Testis (tissue), 5 donors: ENCODE measurements at places on chromosomes 1 and 21. TPM values are rescaled to one million over a fixed set of nuclear protein-coding genes. Genes with fewer than 3 reads are reported as not detected.

GRCh38 chr1:228508840-228509415 lies 21.7 kb downstream of the RNF187 start:
- no peak for DNase-seq

The RIMKLA gene
- 2.6 TPM for total RNA-seq

DNA sequence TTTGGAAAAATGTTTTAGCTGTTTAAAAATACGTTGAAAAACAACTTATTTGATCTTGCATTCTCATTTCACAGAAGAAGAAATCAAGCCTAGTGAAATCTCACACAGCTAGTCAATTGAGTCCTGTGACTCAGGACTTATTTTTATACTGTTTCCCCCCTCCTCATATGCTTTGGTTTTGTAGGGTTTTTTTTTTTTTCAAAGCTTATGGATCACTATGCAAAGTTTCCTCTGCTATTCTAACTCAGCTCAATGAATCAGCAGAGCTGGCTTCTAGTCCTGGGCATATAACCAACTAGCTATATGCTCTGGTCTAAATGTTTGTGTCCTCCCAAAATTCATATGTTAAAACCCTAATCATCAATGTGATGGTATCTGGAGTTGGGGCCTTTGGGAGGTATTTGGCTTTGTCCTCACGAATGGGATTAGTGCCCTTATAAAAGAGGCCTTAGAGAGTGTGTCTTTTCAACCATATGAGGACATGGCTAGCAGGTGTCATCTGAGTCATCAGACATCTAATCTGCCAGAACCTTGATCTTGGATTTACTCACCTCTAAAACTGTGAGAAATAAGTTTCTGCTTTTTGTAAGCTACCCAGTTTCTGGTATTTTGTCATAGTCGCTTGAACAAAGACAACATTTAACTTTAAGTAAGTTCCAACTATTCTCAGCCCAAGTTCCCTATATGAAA lies 317.2 kb upstream of the C1orf87 start:
- DNase-seq, result no peak

The BCL2L15 gene
- total RNA-seq, result 0.87 TPM

GRCh38 chr1:238438311-238439270 lies 547.9 kb upstream of the ZP4 start:
- DNase-seq, result no peak

GRCh38 chr21:43894206-43894577 lies 29.2 kb downstream of the AGPAT3 start:
- DNase-seq, result no peak

The LEMD1 gene
- 35.2 TPM for total RNA-seq

The LEFTY2 gene
- 4.7 TPM for total RNA-seq

GRCh38 chr1:171545523-171545922 lies 60.2 kb downstream of the PRRC2C start:
- no peak for DNase-seq

DNA sequence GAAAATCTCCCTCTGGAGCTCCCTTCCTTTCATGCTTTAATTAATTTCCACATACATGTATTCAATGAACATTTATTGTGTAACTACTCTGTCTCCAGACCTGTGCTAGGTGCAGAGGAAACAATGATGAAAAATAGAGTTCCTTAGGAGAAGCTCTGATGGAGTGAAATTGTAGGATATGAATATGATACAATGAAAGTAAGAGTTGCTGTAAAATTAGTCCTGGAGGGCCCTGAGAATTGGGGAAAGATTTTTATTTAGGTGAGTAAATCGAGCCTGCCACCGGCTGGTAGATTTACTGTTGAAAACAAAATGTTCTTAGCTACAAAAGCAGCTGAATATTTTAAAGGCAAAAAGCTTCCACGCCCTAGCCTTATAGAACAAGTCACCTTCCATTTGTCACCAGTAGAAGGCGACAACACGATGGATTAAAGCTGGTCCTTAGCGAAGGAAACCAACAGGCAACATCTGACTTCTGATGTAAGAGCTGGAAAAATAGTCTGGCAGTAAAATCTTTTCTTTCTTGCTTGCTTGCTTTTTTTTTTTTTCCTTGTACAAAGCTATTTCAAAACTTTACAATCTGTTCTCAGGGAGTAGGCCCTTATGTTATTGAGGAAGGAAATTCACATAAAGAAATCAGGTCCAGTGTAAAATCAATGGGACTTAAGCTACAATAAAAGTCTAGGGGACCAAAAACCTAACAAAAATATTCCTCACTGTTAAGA lies 82.0 kb upstream of the ROR1 start:
- DNase-seq, result peak; percentile 78

- no peak for DNase-seq
Measured at GRCh38 chr1:232725305-232726047, 79.7 kb upstream of the MAP10 start.

GRCh38 chr1:58041621-58042020 lies 504.9 kb downstream of the OMA1 start:
- DNase-seq, result no peak

DNA sequence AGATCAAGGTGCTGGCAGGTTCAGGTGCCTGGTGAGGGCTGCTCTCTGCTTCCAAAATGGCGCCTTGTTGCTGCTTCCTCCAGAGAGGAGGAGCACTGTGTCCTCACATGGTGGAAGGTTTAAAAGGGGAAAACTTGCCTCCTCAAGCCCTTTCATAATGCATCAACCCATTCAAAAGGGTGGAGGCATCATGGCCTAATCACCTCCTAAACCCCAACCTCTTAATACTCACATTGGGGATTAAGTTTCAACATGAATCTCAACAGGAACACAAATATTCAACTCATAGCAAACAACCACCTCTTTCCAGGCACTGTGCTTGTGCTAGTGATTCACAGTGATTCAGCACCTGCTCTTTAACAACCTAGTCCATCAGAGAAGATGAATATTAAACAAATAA lies 4.2 kb downstream of the S100A12 start:
- DNase-seq, result no peak

DNA sequence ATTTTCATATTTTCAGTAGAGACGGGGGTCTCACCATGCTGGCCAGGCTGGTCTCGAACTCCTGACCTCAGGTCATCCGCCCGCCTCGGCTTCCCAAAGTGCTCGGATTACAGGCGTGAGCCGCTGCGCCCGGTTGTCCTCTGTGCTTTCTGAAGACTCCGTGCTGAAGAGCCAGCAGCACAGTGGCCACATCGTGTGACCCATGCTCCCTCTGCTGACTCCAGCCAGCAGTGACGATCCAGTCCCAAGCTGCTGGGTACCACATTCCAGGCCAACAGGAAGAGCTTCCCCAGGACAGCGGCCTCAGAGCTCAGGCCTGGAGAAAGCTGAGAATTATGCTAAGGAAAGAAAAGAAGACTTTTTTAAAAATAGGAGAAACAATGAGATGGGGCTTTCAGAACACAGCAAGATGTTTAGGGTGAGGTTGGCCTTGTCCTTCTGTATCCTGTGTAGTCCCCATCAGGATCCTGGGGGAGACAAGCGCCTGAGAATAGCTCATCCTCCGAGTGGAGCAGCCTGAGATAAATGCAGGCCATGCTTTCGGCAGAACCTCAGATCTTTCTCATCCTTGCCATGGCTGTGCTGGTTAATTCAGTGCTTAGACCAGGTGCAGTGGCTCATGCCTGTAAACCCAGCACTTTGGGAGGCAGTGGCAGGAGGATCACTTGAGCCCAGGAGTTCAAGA lies 207.1 kb downstream of the SLC35F3 start:
- peak; percentile 69 for DNase-seq

DNA sequence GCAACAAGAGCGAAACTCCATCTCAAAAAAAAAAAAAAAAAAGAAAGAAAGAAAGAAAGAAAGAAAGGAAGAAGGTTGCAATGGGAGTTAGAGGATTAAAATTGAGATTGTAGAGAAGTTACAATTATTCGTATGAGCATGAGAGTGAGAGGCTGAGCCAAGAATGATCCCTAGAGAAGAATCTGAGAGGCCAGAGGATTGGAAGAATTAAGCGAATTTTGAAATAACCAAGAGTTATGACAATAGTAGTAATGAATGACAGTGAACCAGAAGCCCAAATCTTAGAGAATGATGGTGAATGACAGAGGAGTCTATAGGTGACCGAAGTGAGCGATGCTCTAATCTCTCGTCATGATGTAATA lies 369 bp upstream of the ZYG11B start:
- DNase-seq, result no peak
